ENCODE measurements at places on chromosomes 6 and 20. TPM values are rescaled to one million over a fixed set of nuclear protein-coding genes. Genes with fewer than 3 reads are reported as not detected.

C6orf15 gene
- total RNA-seq, result 0.34 TPM

KCNS1 gene
- 0.64 TPM for total RNA-seq

ZC2HC1B gene
- total RNA-seq, result not detected

RCAN2 gene
- under 0.01 TPM for total RNA-seq

SEMG1 gene
- not detected for total RNA-seq

SAMD5 gene
- 1.4 TPM for total RNA-seq

APOBEC2 gene
- not detected for total RNA-seq

SLC2A10 gene
- 12.1 TPM for total RNA-seq

CLPSL1 gene
- total RNA-seq, result not detected

CD109 gene
- 152 TPM for total RNA-seq
